ENCODE measurements at places on chromosomes 1 and 21.

- peak; percentile 38 for DNase-seq
Observed at GRCh38 chr1:184118046-184118445, 66.5 kb downstream of the TSEN15 start.

DNA sequence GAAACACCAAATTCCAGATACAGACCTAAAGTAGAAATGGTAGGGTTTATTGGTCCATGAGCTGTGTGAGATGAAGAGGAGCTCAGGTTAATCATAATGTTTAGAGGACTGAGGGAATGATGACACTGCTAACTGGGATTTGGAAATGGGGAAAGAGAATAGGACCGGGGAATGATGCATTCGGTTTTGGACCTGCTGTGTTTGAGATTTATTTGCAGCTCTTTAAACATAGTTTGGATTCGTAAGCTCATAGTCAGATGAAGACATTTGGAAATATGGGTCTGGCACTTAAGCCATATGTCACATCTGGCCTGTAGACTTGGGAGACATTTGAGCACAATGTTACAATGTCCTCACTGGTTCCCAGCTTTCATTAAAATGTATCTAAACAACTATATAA lies 127.9 kb upstream of the DUSP10 start:
- no peak for DNase-seq

DNA sequence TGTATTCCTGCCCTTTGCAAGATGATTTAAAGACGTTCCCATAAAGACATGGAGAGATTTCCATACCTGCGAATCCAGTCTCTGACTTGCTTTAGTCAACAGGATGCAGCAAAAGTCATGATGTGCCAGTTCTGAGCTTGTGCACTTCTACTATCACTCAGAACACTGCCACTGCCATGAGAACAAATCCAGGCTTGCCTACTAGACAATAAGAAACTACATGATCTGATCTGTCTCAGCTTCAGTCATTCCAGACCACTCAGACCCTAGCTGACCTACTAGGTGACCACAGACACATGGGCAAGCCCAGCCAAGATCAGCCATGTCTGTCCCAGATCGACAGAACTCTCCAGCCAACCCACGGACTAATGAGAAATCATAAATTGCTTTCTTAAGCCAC lies 219.2 kb downstream of the RRAGC start:
- DNase-seq: no peak

- no peak for DNase-seq
Observed at GRCh38 chr1:66729119-66729518, 23.1 kb upstream of the DYNLT5 start.

DNA sequence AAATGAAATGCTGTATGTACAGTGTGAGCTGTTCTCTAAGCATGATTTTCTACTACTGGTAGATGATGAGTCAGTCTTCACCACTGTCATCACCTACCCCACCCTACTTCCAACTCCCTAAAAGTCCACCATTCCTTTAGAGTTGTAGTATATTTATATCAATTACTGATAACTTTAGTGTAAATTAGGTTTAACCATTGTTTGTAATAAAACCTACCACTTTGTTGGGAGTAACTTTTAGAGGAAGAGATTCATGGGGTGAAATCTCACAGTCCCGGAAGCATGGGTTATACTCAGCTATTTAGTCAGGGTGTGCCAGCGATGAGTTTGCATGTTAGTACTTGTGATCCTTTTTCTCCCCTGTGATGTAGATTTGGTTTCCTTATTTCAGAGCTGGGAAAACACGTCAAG lies 17.1 kb downstream of the MORC3 start:
- no peak for DNase-seq

- DNase-seq: no peak
Observed at GRCh38 chr1:165759095-165759494, 9.6 kb downstream of the TMCO1 start.

DNA sequence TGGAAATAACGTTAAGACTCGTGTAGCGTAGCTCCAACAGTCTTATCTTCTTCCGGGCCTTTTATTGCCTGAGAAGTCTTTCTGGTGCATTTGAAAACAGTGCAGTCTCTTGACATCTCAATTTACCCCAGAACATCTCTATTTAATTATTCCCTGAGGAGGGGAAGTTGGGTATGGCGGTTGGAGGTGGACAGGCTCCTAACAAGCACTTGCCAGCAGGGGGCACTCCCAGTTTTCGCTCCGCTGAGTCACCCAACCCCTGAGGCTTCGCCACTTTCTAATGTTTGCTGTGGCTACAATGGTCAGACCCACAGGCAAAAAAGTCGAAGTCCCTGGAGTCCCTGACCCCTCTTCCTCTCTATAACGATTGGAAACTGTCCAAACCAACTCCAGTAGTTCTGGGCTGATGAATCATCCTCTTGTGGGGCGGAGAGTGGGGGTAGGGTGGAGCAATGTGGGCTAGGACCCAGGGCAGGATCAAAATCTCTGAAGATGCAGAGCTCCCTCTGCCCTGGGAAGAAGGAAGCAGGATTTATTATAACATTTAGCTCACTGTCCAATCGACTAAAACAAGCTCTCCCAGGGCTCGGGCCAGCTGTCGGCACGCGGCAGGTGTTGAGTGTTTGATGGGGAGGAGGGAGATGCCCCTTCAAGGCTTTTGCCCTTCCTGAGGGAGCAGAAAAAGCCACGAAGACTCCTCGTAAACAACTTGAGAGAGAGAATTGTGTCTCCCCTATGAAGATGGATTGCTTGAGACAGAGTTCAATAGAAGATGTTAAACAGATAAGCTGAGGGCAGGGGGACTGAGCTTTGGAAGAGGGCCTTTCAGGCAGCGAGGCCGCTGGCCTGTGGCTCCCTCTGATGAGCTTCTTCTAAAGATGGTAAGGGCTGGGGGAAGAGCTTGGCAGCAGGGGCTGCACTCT lies 85.7 kb downstream of the BRINP2 start:
- DNase-seq: peak; percentile 66

DNA sequence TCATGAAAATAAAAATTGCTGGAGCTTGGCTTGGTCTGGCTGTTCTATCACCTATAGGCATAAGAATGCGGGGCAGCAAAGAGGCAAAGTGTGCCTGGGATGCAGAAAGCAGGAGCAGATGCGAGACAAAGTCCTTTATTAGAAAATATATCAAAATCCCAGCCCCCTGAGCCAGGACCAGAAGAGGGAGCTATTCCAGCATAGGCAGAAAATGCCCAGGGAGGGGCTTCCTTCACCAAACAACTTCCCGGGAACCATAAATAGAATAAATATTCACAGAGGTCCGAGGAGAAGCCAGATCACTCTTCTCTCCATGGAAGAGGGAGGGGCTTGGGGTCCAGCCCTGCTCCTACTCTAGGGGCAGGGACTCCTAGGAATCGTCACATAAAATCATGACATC lies 5.0 kb downstream of the PPOX start:
- DNase-seq: no peak

- no peak for DNase-seq
Observed at GRCh38 chr1:2979191-2980072, 41.8 kb upstream of the ACTRT2 start.
